ENCODE measurements at places on chromosomes 5 and 9.

DNA sequence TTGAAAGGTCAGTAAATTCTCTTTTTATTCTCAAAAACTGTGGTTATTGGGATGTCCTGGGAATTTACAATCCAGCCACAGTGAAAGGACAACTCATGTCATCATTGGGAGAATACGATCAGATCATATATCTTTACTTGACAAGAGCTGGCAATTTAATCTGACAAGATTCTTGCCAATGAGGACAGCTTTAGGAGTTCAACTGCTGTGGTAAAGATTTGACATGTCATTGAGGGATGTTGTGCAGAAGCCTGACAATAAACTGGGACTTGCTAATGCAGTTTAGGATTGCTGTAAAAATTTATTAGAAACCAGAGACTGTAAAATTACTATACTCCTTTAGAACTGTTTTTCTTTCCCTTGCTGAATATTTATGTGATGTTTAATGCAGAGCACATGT is 1131.0 kb downstream of the MAT2B start:
- no peak for DNase-seq

GRCh38 chr9:129637673-129638439 is 4.1 kb downstream of the ASB6 start:
- no peak for DNase-seq

GRCh38 chr9:1938675-1939170 is 76.4 kb upstream of the SMARCA2 start:
- DNase-seq, result no peak

GRCh38 chr5:104733063-104733669 is 1170.6 kb upstream of the NUDT12 start:
- DNase-seq, result no peak

DNA sequence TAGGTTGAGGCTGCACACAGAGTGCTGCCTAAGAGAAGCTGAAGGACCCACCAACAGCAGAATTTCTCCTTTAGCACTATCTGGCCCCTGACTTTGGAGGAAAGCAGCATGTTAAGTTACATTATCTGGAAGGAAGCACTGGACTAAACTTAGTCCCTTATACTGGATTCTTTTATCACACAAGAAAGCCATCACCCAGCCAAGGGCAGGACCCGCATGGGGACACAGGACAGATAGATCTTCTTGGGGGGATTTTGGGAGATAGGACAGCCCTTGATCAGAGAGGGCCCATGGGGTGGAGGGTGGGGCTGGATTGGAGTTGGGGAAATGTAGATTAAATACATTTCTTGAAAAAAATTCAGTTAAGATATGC is 14.4 kb downstream of the ANKRD33B start:
- no peak for DNase-seq

- peak; percentile 23 for DNase-seq
Observed at GRCh38 chr5:34045996-34046395, 3.0 kb upstream of the C1QTNF3 start.

DNA sequence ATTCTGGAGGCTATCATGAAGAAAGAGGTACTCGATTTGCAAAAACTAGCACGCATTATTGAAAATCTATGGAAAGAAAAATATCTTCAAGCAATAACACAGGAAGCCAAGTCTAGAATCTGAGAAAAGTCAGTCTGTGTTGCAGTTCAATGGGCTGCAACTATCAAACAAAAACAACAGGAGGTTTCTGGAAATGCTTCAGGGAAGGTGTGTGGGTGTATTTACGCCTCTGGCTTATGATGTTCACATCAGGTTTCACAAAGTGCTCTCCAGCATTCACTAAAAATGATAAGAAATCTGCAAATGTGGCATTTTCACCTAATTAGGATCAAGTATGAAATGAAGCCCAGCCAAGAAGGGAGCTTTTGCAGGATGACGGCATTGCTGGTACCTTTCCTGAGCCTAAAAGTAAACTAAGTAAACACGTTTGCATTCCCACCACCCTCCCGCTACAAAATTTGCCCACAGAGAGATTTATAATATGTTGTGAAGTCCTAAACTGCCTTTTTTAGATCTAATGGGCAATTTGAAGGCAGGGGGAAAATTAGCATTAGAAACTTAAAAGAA is 146.4 kb downstream of the GABRB2 start:
- DNase-seq, result no peak

GRCh38 chr9:4035777-4036176 is 264.1 kb downstream of the GLIS3 start:
- DNase-seq, result no peak

Measured in BJ (cell line).